Naive thymus-derived CD4-positive, alpha-beta T cell (primary cell): ENCODE measurements at places on chromosomes 16 and 17. TPM values are rescaled to one million over a fixed set of nuclear protein-coding genes. Genes with fewer than 3 reads are reported as not detected.

The CSH1 gene
- not detected in 2 replicates for total RNA-seq

The RFNG gene
- total RNA-seq, result 28.1 TPM

The PRR35 gene
- total RNA-seq, result not detected

The SPN gene
- total RNA-seq, result 124 TPM

The AATK gene
- total RNA-seq, result 0.51 TPM

The SYNGR3 gene
- 0.49 TPM for total RNA-seq

The HEATR9 gene
- 0.22 and 0.31 TPM in 2 replicates for total RNA-seq

The KCNH6 gene
- not detected for total RNA-seq

The SBK1 gene
- 17.9 TPM for total RNA-seq

The GHDC gene
- total RNA-seq, result 19.9 TPM

The KRT33B gene
- total RNA-seq, result not detected

The SOX15 gene
- 1.1 TPM for total RNA-seq

The HASPIN gene
- total RNA-seq, result 0.35 TPM

The PRDM7 gene
- not detected in 2 replicates for total RNA-seq

The KRTAP1-1 gene
- total RNA-seq, result not detected

The PRCD gene
- total RNA-seq, result not detected

The HOXB9 gene
- 0.12 TPM in 1 of 2 replicates, not detected in the other for total RNA-seq

The SP6 gene
- 0.29 TPM for total RNA-seq

The CMIP gene
- total RNA-seq, result 28.9 TPM

The ZG16B gene
- not detected for total RNA-seq

The MEOX1 gene
- 1.6 and 2.5 TPM in 2 replicates for total RNA-seq

The OR3A2 gene
- total RNA-seq, result 1.5 TPM

The FLYWCH2 gene
- total RNA-seq, result 29.0 TPM

The KLHL10 gene
- not detected in 2 replicates for total RNA-seq

The ULK2 gene
- total RNA-seq, result 10.9 TPM

The CHD9 gene
- total RNA-seq, result 23.7 and 23.8 TPM in 2 replicates

The NT5M gene
- total RNA-seq, result 3.0 TPM

The SERPINF2 gene
- total RNA-seq, result 0.65 TPM

The RAD51C gene
- 27.9 TPM for total RNA-seq

The ANKFN1 gene
- total RNA-seq, result not detected

The RRAD gene
- total RNA-seq, result 0.43 TPM

The PER1 gene
- total RNA-seq, result 1,786 TPM

The LGALS9B gene
- 0.83 TPM for total RNA-seq

The NOG gene
- total RNA-seq, result 16.3 TPM

The PPP1R1B gene
- not detected for total RNA-seq

The TEX2 gene
- 14.1 TPM for total RNA-seq

The CD300E gene
- total RNA-seq, result not detected

The KCNJ2 gene
- 0.05 TPM in 1 of 2 replicates, not detected in the other for total RNA-seq

The EME1 gene
- total RNA-seq, result 15.2 and 17.5 TPM in 2 replicates

The TNK1 gene
- 13.9 TPM for total RNA-seq

The TBC1D3 gene
- not detected for total RNA-seq
